ENCODE measurements at places on chromosomes 12 and 14.
A peak's percentile ranks its signal among the peaks of the same experiment; 100 is the strongest.

- no peak overlapping the region for H3K4me3 ChIP-seq
- no peaks in the 10 kb centered on the region for H3K36me3 ChIP-seq
- H3K27me3 ChIP-seq: no peaks in the 10 kb centered on the region
- no peak overlapping the region for H3K27ac ChIP-seq
- no peaks in the 10 kb centered on the region for H3K4me1 ChIP-seq
- DNase-seq: no peak
These were observed 189.5 kb upstream of the NTF3 start for GRCh38 chr12:5242440-5242839.

- peak overlapping the region; percentile 38 for H3K27ac ChIP-seq
- peaks cover 59% of the 10 kb centered on the region for H3K4me1 ChIP-seq
- H3K36me3 ChIP-seq: no peaks in the 10 kb centered on the region
- peak; percentile 91 for DNase-seq
- H3K4me3 ChIP-seq: no peak overlapping the region
These were observed 66.7 kb upstream of the ATP2B1 start for GRCh38 chr12:89775063-89775985.

GRCh38 chr12:28899951-28900350 is 249.1 kb upstream of the FAR2 start:
- H3K36me3 ChIP-seq: peaks cover 14% of the 10 kb centered on the region
- H3K27ac ChIP-seq: peak overlapping the region; percentile 71
- no peak overlapping the region for H3K4me3 ChIP-seq
- H3K27me3 ChIP-seq: no peaks in the 10 kb centered on the region
- peak; percentile 99 for DNase-seq

DNA sequence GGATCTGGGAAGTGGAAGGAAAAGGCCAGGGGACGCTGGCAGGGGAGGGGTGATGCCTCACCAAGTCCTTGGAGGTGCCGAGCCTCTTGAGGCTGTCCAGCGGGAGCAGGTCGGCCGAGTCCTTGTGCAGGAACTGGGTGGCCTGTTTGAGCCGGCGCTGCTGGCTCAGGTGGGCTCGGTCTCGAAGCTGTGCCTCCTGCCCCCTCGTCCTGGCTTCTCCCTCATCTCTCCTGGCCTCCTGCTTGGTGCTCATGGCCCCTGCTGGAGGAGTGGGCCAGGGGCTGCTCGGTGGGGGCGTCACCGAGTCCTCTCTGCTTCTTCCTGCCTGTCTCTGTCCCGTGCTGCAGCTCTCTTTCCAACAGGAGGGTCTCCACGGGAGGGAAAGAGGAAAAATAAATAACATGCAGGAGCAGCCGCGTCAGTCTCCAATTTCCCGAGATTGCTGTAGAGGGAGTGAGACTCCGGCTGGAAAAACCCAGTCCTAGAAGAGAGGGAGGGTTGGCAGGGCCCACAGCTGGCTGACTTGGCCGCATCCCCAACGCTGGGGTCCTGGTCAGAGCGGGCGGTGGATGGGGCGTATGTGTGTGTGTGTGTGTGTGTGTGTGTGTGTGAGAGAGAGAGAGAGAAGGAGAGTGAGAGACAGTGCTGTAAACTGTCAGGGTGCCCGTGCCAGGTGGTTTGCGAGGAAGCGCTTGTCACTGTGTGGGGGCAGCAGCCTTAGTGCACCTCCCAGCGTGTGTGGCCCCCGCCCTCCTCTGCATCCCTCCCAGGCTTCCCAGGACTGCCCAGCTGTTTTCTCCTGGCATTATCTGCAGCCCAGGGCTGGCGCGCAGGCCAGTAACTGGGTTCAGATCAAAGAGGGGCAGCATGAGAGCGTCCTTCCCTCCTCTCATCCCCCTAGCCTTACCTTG is at the start of gene NRIP2:
Gene NRIP2, minus strand, starts transcription at position 455 of the 911 bp plus-strand sequence. Its CDS starts 52 bp downstream, at position 403.
- H3K4me1 ChIP-seq: no peaks in the 10 kb centered on the region
- no peak for DNase-seq
- H3K27me3 ChIP-seq: no peaks in the 10 kb centered on the region
- H3K27ac ChIP-seq: no peak within 1 kb of the TSS
- no peaks in the 10 kb centered on the region for H3K36me3 ChIP-seq
- no peak within 1 kb of the TSS for H3K4me3 ChIP-seq

DNA sequence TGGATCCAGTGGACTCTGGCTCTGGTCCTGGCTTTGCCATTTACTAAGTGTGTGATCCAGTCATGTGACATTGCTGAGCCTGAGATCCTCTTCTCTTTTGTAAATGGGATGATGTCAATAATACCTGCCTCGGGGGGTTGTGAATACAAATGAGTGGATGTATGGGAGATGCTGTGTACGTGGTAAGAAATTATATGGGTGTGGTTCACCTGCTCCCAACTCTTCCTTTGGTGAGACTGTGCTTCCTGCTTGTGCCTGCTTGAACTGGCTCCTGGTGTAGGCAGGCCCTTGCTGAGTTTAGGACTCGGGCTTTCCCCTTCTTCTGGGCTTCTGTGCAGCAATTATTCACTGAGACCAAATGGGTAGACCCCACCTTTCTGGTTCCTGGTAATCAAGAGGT is 189.5 kb upstream of the FRMD6 start:
- H3K4me3 ChIP-seq: no peak overlapping the region
- peak; percentile 19 for DNase-seq
- H3K27me3 ChIP-seq: no peaks in the 10 kb centered on the region
- peaks cover 21% of the 10 kb centered on the region for H3K4me1 ChIP-seq
- H3K36me3 ChIP-seq: no peaks in the 10 kb centered on the region

GRCh38 chr12:122079033-122079531 is 526 bp downstream of the MLXIP start:
- no peaks in the 10 kb centered on the region for H3K36me3 ChIP-seq
- peak overlapping the region; percentile 81 for H3K4me3 ChIP-seq
- H3K27me3 ChIP-seq: no peaks in the 10 kb centered on the region
- peak overlapping the region; percentile 2 for H3K27ac ChIP-seq
- peak; percentile 39 for DNase-seq
- H3K4me1 ChIP-seq: peaks cover 27% of the 10 kb centered on the region

GRCh38 chr12:68699486-68699885 is 12.7 kb downstream of the NUP107 start:
- no peaks in the 10 kb centered on the region for H3K27me3 ChIP-seq
- no peak overlapping the region for H3K4me3 ChIP-seq
- H3K36me3 ChIP-seq: peaks cover 40% of the 10 kb centered on the region
- H3K27ac ChIP-seq: no peak overlapping the region
- no peak for DNase-seq

- H3K36me3 ChIP-seq: peaks cover 5% of the 10 kb centered on the region
- H3K27me3 ChIP-seq: no peaks in the 10 kb centered on the region
- H3K4me1 ChIP-seq: no peaks in the 10 kb centered on the region
- no peak for DNase-seq
- H3K4me3 ChIP-seq: no peak overlapping the region
- H3K27ac ChIP-seq: no peak overlapping the region
These were observed 207.2 kb upstream of the BCL2L14 start for GRCh38 chr12:11863478-11863906.

DNA sequence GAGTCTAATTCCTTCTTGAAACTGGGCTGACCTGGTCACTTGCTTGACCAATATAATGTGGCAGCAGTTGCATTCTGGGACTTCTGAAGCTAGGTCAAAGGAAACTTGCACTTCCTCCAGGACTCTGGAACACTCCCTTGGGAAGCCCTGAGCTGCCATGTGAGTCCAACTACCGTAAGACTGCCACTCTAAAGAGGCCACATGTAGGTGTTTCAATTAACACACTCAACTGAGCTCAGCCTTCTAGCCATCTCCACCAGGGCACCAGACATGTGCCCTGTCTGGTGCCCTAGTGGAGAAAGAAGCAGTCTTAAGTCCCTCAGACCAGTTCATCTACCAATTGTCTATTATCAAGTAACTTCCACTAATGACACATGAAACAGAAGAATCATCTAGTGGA is 6.1 kb upstream of the TEP1 start:
- peak; percentile 45 for DNase-seq
- no peak overlapping the region for H3K4me3 ChIP-seq
- H3K36me3 ChIP-seq: no peaks in the 10 kb centered on the region
- H3K27ac ChIP-seq: no peak overlapping the region
- H3K4me1 ChIP-seq: peaks cover 23% of the 10 kb centered on the region
- no peaks in the 10 kb centered on the region for H3K27me3 ChIP-seq

- H3K4me3 ChIP-seq: no peak overlapping the region
- H3K27ac ChIP-seq: no peak overlapping the region
- H3K36me3 ChIP-seq: no peaks in the 10 kb centered on the region
- no peaks in the 10 kb centered on the region for H3K27me3 ChIP-seq
- no peaks in the 10 kb centered on the region for H3K4me1 ChIP-seq
These were observed 65.2 kb upstream of the CNOT2 start for GRCh38 chr12:70178038-70178437.

GRCh38 chr12:110921262-110921661 is 883 bp upstream of the MYL2 start:
- DNase-seq: peak; percentile 78
- no peak overlapping the region for H3K4me3 ChIP-seq
- H3K4me1 ChIP-seq: peaks cover 24% of the 10 kb centered on the region
- no peak overlapping the region for H3K27ac ChIP-seq
- no peaks in the 10 kb centered on the region for H3K27me3 ChIP-seq

- DNase-seq: no peak
- H3K4me1 ChIP-seq: no peaks in the 10 kb centered on the region
- H3K27me3 ChIP-seq: no peaks in the 10 kb centered on the region
- peaks cover 13% of the 10 kb centered on the region for H3K36me3 ChIP-seq
- H3K4me3 ChIP-seq: no peak overlapping the region
- H3K27ac ChIP-seq: no peak overlapping the region
These were observed 432.6 kb downstream of the PCNX1 start for GRCh38 chr14:71339650-71340415.

- no peaks in the 10 kb centered on the region for H3K36me3 ChIP-seq
- H3K4me1 ChIP-seq: peaks cover 14% of the 10 kb centered on the region
- peak; percentile 55 for DNase-seq
These were observed 314.7 kb upstream of the ATP2B1 start for GRCh38 chr12:90023207-90023900.

DNA sequence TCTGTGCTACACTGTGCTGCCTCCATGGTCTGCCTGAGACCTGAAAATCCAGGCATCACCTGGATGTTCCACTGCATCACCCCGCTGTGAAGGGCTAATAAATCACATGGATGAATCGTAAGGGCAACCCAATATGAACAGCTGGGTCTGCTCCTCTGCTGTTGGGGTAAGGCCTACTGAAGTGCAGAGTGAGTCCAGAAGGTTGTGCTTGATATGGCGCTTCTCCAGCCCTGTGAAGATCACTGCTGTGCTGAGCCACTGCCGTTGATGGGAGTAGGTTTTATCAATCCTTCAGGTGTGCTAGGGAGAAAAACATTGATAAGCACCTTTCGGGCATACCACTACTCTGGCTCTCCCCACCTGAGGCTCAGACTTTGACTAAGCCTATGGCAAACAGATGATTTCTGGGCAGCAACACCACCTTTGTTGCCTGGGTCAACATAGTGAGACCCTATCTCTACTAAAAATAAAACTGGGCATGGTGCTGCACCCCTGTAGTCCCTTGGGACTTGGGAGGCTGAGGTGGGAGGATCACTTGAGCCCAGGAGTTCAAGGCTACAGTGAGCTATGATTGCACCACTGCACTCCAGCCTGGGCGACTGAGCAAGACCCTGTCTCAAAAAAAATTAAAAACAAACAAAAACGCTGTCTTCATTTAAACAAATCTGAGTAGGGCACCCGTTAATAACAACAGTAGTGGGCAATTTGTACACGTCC is 1.7 kb downstream of the ACVRL1 start:
- no peaks in the 10 kb centered on the region for H3K4me1 ChIP-seq
- no peaks in the 10 kb centered on the region for H3K27me3 ChIP-seq
- no peaks in the 10 kb centered on the region for H3K36me3 ChIP-seq
- no peak overlapping the region for H3K27ac ChIP-seq

- H3K27me3 ChIP-seq: no peaks in the 10 kb centered on the region
- H3K4me3 ChIP-seq: peak overlapping the region; percentile 10
- H3K27ac ChIP-seq: peak overlapping the region; percentile 92
These were observed 5.8 kb upstream of the NTN4 start for GRCh38 chr12:95796225-95796981.

DNA sequence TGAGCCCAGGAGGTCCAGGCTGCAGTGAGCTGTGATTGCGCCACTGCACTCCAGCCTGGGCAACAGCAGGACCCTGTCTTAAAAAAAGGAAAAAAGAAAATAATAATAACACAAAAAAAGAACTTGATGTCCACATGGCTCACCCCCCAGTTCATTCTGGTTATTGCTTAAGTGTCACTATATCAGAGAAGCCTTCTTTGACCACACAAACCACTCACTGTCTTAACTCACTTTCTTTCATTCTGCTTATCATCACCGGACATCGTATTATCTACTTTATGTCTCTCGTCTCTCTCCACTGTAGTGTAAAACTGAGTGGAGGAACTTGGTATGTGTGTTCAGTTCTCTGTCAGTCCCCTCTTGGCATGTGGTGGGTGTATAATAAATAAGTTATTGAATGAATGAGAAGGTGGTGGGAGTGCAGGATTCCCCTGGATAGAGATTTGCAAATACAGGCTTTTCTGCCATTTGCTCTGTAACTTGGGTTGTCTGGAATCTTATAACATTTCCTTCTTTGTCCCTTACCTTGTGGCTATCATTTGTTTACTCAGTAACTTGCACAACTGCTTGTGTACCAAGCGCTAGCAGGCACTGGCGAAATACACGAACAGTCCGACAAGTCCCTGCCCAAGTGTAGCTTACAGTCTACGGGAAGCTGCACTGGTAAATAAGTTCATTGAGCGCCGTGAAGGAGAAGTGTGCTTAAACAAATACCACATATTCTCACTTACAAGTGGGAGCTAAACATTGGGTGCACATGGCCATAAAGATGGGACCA is 86.6 kb upstream of the TRAF3 start:
- no peak overlapping the region for H3K4me3 ChIP-seq
- no peaks in the 10 kb centered on the region for H3K27me3 ChIP-seq
- H3K27ac ChIP-seq: no peak overlapping the region
- H3K36me3 ChIP-seq: no peaks in the 10 kb centered on the region

GRCh38 chr14:91586410-91586809 is 76.3 kb upstream of the PPP4R3A start:
- peak overlapping the region; percentile 80 for H3K27ac ChIP-seq
- H3K36me3 ChIP-seq: no peaks in the 10 kb centered on the region
- H3K27me3 ChIP-seq: no peaks in the 10 kb centered on the region

GRCh38 chr12:19412844-19413243 is 26.4 kb upstream of the AEBP2 start:
- H3K36me3 ChIP-seq: no peaks in the 10 kb centered on the region
- DNase-seq: no peak
- H3K27ac ChIP-seq: no peak overlapping the region
- no peaks in the 10 kb centered on the region for H3K4me1 ChIP-seq
- no peak overlapping the region for H3K4me3 ChIP-seq

DNA sequence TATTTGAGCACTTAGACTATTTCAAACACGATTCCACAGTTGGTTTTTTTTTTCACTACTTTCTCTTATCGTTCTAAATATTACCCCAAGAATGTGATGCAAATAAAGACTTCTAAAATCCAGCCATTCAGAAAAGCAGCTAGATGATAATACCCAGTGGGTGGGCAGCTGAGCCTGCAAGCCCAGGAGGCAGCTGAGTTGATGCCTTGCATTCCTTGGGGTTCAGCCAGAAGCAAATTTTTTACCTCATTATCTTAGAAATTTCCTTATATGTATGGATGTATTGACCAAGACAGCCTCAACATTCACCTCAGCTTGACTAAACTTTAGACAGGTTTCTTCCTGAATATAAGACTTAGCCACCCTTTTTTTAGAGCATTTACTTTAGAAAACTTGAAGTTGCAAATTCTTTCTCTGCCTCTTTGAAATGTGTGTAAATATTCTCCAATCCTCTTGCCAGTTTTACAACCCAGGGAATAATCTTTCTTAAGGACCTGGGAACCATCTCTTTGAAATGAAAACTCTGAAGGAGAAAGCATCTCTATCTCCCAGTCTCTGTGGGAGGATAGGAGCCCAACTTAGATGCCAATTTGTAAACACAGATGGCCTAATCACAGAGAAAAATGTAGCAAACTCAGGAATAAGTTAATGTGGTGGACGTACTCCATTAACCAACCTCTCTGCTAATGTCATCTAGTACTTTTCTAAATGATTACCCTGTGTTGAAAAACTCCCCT is 52.2 kb upstream of the ANP32D start:
- H3K27ac ChIP-seq: no peak overlapping the region
- H3K36me3 ChIP-seq: no peaks in the 10 kb centered on the region
- no peaks in the 10 kb centered on the region for H3K4me1 ChIP-seq
- DNase-seq: no peak

Measured in PC-3 (cell line).